ENCODE measurements at places on chromosomes 5 and 9.

DNA sequence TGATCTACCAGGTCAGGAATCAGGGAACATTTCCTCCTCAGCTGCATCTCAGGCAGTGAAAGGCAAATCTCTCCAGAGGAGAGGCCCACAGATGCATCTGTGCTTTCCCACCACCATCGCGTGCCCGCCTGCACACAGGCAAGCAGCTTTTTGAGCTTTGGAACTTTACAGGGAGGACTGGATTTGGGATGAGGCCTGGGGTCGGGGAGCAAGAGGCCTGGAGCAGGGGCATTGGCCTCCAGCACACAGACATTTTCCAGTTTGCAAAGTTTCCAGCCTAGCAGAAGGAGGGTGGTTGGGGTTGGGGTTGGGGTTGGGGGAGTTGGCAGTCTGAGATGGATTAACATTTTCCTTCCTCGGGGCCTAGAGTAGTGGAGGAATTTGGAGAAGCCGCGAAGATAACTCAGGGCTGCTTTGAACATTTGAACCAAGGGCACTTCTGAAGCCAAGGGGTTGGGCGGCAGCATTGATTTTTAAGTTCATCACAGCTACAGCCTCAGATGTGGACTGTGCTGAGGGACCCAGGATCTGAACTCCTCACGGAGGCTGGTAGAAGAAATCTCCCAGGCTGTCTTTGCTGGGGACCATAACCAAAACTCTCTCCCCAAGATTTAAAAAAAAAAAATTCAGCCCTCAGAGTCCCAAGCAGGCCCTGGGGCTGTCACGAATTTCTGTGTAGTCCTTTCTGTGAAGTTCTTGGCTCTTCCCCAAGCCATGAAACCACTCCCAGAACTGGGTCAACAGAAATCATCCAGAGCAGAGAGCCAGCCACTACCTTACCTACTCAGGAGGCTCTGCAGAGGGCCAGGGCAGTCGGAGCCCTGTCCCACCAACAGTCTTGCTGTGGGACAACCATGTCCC lies 25.6 kb downstream of the C5orf15 start:
- no peak for DNase-seq

GRCh38 chr9:34568774-34569173 lies 20.8 kb downstream of the CNTFR start:
- no peak for DNase-seq

DNA sequence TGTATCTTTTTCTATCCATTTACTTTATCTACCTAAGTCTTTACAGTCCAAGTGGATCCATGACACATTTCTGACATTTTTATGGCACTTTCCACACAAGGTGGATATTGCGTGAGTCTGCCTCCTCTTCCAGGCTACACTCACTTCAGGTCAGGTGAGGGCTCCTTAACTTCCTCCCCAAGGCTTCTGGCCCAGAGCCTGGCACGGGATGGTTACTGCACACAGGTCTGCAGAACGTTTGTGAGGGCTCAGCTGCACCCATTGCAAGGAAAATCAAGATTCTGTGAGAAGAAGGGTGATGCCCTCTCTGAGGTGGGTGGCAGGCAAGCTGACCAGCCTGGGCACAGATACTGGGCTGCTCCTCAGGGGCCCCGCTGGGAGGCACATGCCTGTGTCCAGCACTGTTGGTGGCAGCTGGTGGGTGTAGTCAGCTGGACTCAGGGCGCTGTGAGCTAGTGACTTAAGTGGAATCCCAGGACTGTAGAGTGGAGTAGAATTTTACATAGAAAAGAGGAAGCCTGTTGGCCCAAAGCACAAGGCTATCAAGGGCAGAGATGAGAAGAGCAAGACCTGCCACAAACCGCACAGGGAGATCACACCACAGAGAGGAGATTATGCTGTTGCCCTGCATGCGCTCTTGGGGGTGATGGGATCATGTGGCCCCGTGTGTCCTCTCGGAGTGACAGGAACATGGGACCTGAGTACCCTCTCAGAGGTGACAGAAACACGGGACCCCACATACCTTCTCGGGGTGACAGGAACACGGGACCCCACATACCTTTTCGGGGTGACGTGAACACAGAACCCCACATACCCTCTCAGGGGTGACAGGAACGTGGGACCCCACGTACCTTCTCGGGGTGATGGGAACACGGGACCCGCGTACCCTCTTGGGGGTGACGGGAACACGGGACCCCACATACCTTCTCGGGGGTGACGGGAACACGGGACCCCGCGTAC lies 21.3 kb downstream of the AHRR start:
- DNase-seq, result no peak

DNA sequence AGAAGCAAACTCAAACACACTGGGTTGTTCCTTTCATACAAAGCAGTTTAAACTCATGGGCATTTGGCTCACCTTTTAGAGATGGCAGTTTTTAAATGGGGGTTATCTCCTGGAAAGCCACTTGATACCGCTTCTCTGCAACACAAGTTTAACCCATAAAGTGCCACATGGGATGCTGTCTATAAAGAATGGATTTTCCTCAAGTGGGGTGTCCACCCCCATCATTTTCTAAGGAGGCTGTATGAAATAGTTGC lies 528 bp upstream of the TRPM3 start:
- no peak for DNase-seq

- DNase-seq, result no peak
Measured at GRCh38 chr5:87541676-87542075, 128.9 kb upstream of the CCNH start.

GRCh38 chr5:24026288-24026687 lies 518.9 kb downstream of the PRDM9 start:
- DNase-seq, result no peak

DNA sequence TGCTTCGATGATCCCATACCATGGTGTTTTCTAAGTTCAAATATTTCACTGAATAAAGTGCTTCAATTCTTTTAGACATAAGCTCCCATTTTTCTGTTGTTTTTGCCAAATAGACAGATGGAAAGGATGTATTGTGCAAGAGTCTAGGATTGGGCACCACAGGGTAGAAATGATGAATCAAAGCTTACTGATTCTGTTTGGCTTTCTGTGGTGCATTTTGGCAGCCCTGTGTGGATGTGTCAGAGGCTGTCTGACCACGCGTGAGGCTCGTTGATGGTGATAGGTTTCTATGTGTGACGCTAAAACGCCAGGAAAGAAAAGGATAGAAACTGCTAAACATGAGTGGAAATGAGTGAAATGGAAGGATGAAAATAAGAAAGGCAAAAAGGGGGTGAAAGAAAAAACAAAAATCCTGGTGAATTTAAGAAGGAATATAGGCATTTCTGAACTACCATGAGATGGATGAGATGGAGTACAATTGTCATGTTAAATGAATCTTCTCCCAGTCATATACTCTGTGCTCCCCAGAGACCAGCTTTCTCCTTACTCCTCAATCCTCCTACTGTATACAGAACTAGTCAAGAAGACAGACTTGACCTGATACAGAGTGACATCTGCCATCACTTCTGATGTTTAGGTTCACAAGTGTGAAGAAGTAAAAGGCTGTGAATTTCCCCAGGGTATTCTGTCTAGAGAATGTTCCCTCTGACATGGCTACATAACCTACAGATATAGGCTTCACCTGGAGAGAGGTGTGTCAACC lies 54.4 kb downstream of the ANKH start:
- DNase-seq, result no peak

DNA sequence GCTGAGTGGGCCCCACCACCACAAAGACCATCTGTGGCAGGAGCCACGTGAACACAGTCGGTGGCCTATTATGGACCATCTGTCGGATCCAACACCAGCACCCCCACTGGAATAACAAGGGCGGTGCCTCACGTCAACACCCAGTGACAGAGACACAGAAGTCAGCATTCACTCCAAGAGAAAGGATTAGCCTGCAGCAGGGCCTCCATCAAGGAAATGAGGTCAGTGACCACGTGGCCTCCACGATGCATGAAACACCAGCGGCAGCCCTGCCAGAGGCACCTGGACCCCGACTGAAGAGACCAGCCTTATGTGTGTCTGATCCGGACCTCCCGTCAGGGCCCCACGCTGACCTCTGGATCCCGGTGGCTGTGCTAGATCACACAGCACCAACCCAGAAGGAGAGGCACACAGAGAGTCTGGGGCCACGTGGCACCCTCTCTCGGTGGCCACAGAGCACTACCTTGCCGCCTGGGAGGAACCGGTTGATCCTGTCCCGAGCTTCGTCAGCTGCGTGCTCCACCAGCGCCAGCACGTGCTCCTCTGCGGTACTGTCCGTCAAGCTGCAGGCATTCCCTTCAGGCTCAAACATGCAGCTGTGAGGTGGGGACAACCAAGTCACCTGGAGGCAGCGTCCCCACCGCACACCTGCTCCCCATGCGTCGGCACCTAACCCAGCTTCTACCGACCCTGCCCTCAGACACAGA lies 9.0 kb downstream of the BRD9 start:
- no peak for DNase-seq

DNA sequence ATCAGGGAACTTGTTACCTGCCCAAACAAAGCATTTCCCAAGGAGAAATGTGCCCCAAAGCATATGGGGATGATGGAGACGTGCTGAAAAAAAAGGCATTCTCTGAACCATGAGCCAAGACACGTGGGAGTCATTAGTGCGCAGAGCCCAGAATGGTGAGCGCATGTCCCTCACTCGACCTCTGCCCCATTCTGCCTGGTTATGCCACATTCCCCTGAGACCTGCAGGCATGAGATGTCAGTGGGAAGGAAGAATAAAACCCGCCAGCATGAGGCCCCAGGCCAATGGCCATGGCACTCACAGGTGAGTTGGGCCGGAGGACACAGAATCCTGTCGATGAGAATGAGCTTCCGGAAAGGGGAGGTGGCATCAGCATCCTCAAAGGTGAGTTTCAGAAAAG lies 228.9 kb downstream of the CDK5RAP2 start:
- DNase-seq, result no peak

- no peak for DNase-seq
Measured at GRCh38 chr5:9690751-9691150, 60.6 kb upstream of the TAS2R1 start.

DNA sequence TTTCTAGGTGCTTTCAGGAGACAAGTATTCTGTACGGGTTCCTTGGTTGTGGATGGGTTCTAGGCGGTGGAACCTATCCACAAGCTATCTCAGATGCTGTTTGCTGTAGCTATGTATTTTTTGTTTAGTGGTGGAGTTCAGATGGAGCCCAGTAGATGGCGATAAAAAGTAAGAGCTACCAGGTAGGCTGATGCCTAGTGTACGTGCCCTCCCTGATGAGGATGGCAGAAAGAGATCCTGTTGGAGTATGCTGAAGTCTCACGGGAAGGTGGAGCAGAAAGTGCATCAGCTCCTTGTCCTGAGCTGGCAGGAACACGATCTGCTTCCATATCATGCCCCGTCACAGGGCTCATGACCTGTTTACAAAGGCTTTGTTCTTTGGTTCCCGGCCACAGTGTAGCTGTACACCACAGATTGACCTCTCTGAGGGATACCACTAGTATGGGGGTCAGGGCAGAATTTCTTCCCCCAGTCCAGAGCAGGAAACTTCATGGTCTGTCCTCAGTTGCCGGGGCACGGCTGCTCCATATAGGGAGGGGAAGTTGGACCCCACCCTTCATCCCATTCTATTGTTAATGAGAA lies 12.6 kb upstream of the UGT3A2 start:
- DNase-seq, result peak; percentile 55

Measured in HepG2 (cell line).